ENCODE measurements at places on chromosomes 6 and 20.

- no peak for DNase-seq
Measured at GRCh38 chr20:19774135-19774933, 16.3 kb downstream of the RIN2 start.

GRCh38 chr6:126550323-126550722, 210.4 kb downstream of the CENPW start:
- DNase-seq = no peak

- no peak for DNase-seq
Measured at GRCh38 chr20:41577129-41578009, 40.8 kb downstream of the CHD6 start.

DNA sequence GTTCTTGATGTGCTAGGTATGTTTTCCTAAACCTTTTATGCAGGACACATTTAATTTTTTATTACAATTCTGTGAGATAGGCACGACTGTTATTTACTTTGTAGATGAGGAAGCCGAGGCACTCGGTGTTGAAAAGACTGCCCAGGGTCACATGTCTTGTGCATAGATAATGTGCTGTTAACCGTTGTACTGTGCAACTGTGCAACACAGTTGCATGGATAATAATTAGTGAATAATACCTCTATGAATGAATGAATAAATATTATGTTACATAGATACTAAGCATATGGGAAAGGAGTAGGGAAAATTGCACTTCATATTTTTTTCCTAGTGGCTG, 60.3 kb upstream of the DEK start:
- no peak for DNase-seq

DNA sequence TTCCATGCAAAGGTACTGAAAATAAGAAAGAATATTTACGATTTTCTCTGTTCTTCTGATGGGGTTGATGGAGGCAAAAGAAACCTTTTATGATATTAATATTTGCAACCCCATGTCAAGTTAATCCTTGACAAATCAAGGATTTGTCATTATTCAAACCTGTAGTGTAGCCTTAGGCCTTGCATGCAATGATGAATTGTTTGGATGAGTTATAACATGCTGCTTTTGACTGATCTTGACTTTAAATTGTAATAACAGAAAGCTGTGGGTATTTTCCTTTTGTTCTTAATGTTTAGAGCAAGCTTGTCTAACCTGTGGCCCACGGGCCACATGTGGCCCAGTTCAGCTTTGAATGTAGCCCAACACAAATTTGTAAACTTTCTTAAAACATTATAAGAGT, 13.0 kb upstream of the BAG2 start:
- DNase-seq = no peak

- no peak for DNase-seq
Measured at GRCh38 chr6:77010931-77011542, 452.3 kb downstream of the HTR1B start.

DNA sequence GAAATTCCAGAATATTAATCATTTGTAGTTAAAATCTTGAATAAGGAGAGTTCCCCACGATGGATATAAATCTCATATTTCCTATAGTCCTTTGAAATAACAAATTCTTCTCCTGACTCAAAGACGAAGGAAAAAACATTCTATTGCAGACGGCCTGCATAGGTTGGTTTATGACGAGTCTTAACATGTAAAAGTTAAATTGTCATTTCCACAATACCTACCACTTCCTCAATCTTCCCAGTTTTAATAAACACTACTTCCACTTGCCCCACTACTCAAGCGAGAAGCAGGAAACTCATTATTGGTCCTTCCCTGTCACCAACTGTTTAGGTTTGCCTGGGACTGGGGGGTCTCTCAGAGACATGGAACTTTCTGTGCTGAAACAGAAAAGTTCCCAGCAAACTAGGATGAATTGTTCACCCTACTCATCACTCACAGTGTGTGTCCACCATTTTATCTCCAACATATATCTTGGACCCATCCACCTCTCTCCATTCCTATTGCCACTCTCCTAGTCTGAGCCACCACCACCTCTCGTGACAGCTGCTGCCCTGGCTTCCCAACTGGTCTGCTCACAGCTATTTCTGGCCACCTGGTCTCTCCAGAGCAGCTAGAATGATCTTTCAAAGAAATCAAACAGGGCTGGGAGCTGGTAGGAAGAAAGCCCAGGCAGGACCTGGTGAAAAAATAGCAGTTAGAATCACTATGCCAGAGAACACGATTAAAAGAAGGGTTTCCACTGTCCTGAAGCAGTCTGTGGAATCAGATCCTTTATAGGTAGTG, 15.1 kb upstream of the ZSCAN9 start:
- no peak for DNase-seq

- DNase-seq = no peak
Measured at GRCh38 chr6:110490110-110490509, 13.7 kb upstream of the SLC22A16 start.

DNA sequence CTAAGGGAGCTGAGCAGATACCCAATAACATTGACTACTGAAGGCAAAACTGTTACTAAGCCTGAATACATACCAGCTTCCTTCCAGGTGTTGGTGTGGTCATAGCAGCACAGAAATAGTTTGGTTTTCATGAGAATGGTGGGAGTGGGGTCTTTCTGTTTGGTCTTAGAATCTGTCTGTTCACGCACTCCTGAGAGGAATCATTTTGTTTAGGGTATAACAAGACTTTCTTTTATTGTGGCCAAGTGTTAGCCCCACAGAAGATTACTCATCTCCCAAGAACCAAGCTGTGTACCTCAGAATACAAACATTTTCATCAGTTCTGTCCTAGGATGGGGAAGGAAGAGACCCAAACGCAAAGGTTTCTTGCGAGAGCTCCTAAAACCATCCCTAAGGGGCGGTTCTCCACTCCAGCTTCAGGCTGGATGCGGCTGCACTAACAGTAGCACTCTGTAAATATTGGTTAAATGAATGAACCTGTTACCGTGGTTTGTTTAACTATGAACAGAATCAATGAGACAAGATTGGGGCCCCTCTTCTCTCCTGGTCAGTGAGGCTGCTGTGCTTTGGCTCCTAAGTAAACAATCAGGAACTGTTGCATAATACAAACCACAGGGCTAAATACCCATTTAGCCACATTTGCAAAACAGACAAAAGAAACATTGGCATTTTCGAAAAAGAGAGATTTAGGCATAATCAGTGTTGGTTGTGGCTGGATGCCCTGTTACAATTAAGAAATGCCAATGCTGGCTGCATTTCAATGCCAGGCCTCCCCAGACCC, 44.9 kb downstream of the SNAP25 start:
- no peak for DNase-seq

DNA sequence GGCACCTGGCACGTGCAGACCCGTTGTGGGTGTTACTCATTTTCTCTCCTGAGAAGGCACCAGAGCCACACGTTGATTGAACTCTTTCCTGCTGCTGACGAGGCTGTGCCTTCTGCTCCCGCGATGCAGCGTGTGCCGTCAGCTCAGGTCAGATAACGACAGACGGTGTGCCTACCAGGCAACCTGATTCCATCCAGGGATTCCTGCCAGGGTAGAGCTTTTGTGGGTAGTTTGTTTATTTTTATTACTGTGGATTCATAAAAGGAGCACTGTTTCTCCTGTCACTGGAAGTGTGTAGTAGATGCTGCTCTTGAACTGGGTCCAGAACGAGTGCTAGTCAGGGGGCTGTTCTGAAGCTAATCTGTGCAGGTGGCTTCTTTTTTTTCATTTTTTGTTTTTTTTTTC, 20.7 kb downstream of the PRPF6 start:
- no peak for DNase-seq

- no peak for DNase-seq
Measured at GRCh38 chr6:156379392-156380289, 397.5 kb upstream of the ARID1B start.

- no peak for DNase-seq
Measured at GRCh38 chr6:47323887-47324286, 14.2 kb upstream of the TNFRSF21 start.

DNA sequence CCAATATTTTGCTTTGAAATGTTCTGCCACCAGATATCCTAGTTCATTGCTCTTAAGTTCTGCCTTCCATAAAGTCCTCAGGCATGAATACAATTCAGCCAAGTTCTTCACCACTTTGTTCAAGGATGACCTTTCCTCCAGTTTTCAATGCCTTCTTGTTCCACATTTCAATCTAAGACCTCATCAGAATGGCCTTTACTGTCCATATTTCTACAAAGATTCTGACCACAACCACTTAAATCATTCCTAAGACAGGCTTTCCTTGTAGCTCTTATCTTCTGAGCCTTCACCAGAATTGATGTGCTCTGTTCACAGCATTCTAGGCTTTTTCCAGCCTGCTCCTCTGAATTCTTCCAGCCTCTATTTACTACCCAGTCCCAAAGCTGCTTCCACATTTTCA, 319.0 kb downstream of the HACE1 start:
- DNase-seq = no peak

Data from stimulated activated CD4-positive, alpha-beta T cell treated with anti-CD3 and anti-CD28 coated beads, Interleukin-2, amount 100 ng/mL, for 24 hours (primary cell).